ENCODE measurements at places on chromosomes 1 and 21.
A peak's percentile ranks its signal among the peaks of the same experiment; 100 is the strongest.

GRCh38 chr1:78388275-78388674 lies 102.5 kb upstream of the PTGFR start:
- DNase-seq, result no peak

GRCh38 chr1:77509051-77509492 lies 173.4 kb downstream of the ZZZ3 start:
- DNase-seq, result no peak

DNA sequence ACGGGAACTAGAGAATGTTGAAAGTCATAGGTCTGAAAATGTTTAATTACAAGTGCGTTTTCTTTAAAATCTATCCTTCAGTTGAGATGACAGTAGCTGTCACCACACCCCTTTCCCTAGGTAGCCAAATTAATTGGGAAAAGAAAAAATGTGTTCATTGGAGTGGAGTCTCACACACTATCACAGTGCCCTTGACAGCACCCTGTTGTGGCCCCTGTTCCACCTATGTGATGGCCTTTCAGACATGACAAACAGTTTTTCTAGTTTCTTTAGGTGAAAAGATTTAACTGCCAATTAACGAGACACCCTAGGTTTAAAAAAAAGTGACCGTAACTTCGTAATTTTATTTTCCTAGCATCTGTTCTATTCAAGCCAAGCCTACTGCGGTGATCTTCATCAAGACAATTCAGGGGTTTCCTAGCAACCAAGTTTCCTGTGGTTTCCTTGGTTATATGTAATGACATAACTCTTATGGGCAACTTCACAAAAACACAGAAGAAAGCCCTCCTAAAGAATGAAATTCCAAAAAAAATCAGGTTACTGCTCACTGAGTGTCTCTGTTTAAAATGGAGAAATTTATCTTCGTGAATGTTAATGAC lies 298.3 kb downstream of the PDE4B start:
- DNase-seq, result no peak

GRCh38 chr1:241888232-241888631 lies 40.2 kb downstream of the EXO1 start:
- no peak for DNase-seq

DNA sequence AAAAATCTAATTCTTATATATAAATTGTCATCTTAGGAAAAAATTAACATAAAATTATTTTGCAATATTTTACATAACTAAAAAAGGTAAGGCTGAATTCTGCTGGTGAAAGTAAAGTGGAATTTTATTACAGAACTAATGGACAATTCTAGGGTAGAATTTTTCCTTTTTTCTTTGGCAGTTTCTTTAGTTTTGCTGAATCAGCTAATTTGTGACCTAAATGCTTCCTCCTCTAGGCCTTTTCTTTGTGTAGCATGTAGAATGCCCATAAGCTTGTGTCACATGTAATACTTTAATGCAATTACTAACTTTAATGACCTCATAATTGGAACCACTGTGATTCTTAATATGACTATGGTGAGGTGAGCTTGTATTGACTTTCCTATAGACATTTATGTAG lies 1378.4 kb upstream of the ADGRL4 start:
- DNase-seq, result no peak

GRCh38 chr1:97740891-97741290 lies 179.9 kb downstream of the DPYD start:
- no peak for DNase-seq

DNA sequence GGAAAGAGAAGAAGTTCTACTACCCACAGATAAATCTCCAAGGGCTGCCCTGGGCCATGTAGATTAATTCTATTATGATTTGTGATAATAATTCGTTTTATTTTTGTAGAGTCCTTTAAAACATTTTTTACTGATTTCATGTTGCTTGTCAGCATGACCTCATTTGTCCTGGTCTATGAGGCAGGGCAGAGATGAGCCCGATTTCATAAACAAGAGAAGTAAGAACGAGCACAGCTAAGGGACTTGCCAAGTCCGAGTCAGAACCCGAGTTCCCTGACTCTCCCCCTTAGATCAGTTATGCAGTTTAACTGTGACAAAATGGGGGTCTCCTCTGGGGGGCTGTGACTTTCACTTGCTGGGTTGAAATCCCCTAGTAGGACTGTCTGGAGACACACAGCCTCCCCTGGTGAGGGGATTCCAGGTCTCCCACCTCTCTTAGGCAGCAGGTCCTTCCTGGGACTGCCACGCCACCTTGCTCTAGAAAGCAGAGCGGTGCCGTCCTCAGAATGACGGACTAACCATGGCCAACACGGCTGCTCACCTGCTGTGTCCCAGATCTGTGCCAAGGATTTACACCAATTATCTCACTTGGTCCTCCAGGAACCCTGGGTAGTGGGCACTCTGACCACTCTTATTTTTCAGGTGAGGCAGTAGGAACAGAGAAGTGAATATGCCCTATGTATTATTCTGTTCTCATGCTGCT lies 31.0 kb upstream of the SOX13 start:
- no peak for DNase-seq

DNA sequence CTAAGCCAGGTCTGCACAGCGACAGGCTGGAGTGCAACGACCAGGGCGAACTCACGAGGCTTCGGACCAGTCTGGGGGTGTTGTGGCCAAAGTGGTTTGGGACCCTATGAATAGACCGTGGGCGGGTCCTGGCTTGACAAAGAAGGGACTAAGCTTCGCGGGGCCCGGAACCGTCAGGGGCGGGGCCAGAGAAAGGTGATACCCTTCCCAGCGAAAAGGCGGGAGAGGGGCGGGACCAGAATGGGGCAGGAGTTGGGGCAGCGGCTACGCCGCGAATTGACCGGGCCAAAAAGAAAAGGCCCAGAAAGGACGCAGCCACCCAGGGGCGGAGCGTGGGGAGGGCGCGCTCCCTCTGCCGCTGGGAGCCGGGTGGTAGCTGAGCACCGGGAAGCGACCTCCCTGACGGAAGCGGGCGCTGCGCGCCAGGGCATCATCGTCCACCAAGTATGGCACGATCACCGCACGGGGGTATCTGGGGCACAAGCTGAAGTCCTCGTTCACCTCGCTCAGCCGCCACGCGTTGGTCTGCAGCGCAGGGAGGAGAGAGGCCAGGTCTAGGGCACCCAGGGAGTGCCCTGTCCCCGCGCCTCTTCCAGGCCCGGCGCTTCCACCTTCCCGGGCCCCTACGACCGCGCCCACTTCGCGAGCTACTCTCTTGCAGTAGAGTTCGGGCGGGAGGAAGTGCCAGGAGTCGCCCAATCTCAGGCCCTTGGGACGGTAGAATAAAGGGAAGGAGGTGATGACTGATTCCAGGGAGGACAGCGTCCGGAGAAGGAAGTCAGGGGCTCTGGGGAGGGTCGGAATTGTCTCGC lies 6.7 kb upstream of the FAM167B start:
- peak; percentile 57 for DNase-seq

- no peak for DNase-seq
Observed at GRCh38 chr1:209227941-209228340, 355.6 kb upstream of the CAMK1G start.

- DNase-seq, result peak; percentile 5
Observed at GRCh38 chr21:27571706-27572105, 604.8 kb upstream of the ADAMTS5 start.

GRCh38 chr21:33067457-33067856 lies 2.5 kb upstream of the OLIG1 start:
- no peak for DNase-seq

DNA sequence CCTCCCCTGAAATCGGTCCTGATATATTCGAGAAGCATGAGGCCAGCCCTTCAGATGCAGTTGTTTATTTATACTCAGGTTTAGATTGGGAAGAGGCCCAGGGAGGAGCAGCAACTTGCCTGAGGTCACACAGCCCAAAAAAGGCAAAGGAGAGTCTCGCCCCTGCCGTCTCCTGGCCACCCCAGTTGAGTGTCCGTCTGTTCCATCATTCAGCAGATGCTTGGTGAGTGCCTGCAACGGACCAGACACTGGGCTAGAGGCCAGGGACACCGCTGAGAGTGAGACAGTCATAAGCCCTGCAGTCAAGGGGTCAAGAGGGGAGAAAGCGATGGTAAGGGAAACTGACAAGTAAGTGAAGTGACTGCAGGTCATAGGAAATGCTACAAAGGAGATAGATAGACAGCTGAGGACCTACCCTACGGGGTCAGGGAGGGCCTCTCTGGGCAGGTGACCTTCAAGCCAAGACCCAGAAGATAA lies 15.4 kb upstream of the SELENON start:
- DNase-seq, result no peak

DNA sequence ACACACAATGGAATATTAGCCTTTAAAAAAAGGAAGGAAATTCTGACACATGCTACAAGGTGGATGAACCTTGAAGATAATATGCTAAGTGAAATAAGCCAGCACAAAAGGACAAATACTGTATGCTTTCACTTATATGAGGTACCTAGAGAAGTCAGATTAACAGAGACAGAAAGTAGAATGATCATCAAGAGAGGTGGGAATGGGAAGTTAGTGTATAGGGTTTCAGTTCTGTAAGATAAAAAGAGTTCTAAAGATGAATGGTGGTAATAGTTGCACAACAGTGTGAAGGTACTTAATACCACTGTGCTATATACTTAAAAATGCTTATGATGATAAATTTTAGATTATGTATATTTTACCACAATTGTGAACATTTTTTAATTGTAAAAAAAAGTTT lies 7.2 kb downstream of the RPAP2 start:
- DNase-seq, result no peak

DNA sequence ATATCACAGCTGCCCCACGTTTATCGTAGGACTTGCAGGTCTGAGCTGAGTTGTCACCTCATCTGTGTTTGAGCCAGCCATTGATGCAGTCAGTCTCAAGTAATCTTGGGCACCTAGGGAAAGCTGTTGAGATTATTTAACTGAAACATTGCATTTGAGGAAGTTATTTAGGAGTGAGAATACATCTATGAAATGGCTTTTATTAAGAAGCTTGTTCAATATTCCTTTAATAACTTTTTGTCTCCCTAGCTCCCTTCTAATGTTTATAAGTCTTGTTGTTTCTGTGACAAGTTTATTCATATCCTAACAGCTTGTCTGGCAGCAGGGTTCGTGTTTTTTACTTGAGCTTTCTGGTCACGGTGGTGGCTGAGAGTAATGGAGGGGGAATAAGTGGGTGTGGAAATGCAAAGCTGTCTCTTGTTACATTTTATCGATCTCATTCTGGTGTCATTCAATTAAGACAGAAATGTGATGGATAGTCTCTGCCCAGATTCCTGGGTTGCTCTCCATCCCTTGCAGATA lies 555.9 kb downstream of the USP25 start:
- no peak for DNase-seq

DNA sequence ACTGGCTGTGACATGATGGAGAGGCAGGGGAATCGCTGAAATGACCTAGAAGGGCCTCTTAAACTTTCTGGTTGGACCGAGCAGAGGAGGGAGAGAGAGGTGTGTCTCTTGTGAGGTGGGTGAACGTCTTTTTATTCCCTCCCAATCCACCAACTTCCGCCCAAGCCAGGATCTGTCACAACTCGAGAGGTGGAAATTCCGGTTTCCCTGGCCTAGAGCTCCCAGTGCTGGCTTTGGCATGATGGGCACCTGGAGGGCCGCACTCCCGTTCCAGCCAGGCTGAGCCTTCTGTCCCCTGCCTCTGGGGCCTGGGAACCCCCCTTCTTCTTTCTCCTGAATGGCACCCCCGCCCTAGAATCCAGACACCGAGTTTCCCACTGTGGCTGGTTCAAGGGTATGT lies at the start of gene SEMA4A:
TSS of gene SEMA4A (plus strand) at position 224 of the 400 bp plus-strand sequence. CDS start 994 bp downstream, outside the sequence.
- peak; percentile 87 for DNase-seq

GRCh38 chr1:8109216-8109615 lies 83.1 kb upstream of the ERRFI1 start:
- no peak for DNase-seq

DNA sequence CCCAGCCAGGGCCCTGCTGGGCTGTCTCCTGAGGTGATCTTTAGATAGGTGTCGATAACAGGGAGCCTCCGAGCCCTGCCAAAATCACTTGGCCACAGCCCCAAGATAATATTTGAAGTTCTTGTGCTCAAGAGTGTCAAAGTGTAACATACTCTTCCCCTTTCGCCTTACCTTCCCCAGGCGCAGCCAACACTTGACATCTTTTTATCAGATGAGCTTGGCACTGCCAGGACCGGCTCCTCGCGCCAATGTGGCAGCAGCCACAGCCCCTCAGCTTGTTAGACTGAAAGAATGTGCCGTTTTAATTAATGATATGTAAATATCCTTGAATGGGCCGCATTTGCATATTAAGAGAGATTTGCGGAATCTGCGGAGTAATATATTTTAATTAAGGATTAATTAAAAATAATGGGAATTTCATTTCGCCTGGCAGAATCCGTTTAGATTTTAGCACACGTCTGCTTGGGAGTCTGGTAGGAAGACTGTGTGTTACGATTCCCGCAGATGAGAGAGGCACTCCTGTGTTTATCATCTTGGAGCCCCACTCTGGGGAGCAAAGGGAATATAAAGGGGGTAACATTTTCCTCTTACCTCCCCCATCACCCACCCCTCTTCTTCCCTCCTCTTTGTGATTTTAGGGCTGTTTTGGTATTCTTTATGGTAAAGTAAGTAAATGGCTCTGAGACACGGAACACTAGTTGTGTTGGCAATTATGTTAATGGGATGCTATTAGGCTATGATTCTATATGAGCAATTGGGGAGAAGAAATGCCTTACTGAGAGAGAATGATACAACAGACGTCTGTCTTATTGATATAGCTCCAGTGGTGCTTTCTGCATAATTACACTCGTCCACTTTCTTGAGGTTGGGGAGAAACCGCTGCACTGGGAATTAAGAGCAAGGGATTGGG lies 109.8 kb downstream of the PBX1 start:
- DNase-seq, result no peak

- DNase-seq, result peak; percentile 32
Observed at GRCh38 chr21:28215214-28215954, 777.3 kb downstream of the LTN1 start.

- no peak for DNase-seq
Observed at GRCh38 chr1:246569248-246570238, 3.3 kb downstream of the CNST start.

DNA sequence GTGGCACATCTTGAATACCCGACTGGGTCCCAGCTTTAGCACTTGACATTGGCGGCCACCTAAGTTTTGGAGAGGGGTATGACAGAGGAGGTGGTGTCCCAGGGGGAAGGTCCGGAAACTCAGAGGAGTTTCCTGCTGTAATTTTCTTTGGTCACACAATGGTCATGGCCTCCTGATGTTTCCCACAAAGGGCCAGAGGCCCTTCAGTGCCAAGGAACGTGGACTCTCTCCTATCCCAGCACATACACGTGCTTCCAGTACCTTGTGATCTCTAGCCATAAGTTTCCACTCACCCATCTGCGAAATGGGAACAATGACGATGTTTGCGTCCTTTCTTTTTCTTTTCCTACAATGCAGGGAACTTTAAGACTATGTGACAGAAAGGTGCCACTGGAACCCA lies 13.2 kb downstream of the CAPN2 start:
- DNase-seq, result no peak

All from RWPE1 (cell line).